ENCODE measurements at places on chromosomes 4 and X.

DNA sequence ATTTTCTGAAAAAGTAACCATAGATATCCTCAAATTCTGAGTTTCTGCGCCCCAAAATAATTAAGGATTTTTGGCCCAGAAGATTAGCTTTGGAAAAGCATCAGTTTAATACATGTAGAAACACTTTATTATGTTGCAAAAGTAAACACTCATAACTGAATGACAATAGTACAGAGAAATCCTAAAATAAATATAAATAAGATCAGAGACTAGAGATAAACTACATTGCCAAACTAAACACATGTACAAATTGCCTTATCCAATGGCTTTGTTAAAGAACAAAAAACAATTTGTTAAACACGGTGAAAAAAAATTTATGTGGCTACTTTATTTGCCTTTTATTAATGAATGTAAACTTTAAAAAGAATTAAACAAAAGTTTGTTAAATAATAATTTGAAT is 17.5 kb downstream of the SPOCK3 start:
- no peak for DNase-seq

DNA sequence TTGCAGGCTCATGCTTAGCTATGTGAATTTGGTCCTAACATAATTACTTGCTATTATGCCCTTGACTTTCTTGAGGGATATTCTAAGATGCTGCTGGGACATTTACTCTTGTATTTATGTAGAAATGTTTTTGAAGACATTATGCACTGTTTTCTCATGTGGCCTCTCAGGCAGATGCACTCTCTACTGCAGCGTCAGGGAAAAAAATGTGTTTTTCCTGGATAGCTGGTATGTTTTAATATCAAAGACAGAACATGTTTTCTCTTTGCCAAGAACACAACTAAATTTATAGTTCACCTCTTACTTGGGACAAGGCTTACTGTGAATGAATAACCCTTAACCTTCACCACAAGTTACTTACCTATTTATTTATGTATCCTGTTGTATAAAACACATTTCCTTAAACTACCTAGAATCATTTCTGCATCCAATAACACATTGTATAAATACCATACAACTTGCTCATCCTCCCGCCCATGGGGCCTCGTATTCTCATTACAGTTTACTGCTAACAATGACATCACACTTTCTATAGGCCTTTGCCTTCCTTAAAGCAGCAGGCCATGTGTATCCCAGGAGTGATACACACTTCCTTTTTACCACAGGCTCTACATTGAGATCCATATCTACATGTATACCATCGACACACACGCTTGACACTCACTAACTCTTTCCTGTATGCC is 178.7 kb downstream of the SLIT2 start:
- DNase-seq: no peak

DNA sequence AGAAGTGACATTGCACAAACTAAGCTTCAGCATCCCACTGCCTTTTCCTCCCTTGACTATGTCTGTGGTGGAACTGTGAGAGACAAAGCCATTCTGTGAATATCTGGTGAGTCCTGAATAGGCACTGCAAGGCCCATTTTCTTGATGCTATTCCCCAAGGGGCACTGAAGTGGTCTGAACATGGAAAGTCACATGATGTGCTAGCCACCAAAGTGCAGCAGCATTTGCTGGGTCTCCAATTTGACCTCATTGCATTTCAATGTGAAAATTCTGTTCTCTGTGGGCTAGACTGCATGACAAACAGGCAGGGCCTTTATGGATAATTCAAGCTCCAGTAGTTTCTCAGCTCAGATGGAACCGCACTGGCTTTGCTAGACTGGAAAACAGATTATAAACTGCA is 627.4 kb upstream of the BOD1L1 start:
- no peak for DNase-seq

- DNase-seq: no peak
These were observed 6.6 kb downstream of the EVC start for GRCh38 chr4:5717449-5718158.

DNA sequence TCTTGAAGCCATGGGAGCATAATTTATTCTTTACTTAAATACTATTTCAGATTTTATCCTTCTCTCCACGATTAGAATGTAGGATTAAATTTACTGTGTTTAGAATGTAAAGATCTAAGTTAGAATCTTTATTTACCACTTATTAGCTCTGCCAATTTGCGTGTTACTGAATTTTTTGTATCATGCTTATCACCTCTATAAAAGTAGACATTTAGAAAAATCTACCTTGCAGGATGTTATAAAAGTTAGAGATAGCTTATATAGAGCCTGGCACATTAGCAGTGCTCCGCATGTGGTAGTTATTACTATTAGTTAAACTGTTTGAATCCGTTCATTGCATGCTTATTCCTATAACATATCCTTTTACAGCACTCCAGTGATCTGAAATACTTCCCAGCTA is 97.9 kb downstream of the BANK1 start:
- DNase-seq: no peak

DNA sequence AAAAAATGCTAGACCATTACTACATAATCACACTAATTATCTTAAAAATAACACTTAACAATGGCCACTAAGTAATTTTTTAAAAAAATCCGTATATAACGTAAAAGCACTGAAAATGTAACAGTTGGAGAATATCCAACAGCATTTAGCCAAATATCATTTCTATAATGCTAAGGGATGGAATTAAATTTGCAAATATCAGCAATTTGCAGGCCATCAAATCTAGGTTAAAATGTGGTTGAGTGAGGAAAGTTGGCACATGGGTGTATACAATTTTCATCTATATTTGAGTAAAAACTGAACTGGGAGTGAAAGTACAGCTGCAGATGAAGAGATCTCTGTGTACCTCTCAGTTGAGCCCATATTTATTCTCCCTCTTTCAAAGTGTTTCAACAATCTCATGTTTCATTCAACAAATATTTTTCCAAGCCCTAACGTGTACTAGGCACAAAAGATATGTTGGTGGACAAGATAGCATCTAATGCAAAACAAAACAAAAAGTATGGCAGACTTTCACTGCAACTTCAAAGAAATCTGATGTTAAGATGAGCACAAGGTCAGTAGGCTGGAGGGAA is 63.0 kb downstream of the MBNL3 start:
- no peak for DNase-seq

- no peak for DNase-seq
These were observed 44.2 kb downstream of the MAML3 start for GRCh38 chr4:140109737-140110136.

GRCh38 chr4:88522702-88523324 is 763 bp downstream of the PYURF start:
- peak; percentile 56 for DNase-seq

DNA sequence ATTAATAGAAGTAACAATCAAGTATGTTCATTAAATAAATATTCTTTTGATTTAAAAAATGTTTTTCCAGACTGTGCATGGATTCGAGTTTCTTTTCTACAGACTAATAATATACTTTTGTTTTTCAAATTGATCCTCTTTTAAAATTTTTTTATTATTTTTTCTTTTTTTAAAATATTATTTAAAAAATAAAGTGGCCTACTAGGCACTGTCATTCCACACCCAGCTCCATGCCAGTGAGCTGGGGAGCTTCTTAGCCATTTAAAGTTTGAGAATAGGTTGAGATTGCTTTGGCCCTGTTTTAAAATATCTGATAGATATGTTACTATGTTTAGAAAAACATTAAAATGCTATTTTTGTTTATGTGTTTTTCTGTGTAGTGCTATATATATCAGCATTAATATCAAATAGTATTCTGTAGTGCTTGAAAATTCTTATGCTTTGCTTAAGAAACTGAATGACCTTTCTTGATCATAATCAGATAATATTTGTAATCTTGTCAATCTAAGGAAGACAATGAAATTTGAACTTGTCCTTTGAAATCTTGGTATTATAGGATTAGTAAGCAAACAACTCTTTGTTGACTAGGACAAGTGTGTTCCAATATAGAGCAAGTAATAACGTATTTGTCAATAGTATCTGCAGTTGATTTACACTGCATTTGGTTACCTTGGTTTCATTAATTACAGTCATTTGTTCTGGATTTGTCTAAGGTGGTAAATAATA is 12.6 kb downstream of the PCDH10 start:
- DNase-seq: no peak

- peak; percentile 79 for DNase-seq
These were observed 30.5 kb upstream of the COL25A1 start for GRCh38 chr4:109332926-109333464.

DNA sequence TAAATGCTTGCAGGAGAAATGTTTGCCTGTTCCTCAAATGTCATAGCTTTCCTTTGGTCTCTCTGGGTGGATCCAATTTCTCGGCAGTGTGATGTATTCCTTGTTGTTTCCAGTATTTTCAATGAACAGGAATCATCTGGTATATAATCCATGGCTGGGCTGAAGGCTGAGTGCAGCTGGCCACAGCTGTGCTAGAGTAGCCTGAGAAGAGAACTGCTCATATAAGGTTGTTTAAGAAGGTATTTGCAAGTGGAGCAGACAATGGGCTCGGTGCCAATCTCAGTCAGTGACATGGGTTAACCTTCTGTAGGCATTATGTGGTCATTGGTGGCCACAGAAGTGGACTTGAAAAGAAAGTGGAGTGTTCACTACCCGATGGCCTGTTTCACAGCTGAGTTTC is 390.3 kb downstream of the SPRY1 start:
- no peak for DNase-seq

- no peak for DNase-seq
These were observed 461.2 kb upstream of the PCDH7 start for GRCh38 chr4:30258949-30259348.

GRCh38 chr4:13963601-13964000 is 336.1 kb upstream of the BOD1L1 start:
- no peak for DNase-seq

- DNase-seq: no peak
These were observed 598 bp downstream of the MAOB start for GRCh38 chrX:43881410-43882293.

DNA sequence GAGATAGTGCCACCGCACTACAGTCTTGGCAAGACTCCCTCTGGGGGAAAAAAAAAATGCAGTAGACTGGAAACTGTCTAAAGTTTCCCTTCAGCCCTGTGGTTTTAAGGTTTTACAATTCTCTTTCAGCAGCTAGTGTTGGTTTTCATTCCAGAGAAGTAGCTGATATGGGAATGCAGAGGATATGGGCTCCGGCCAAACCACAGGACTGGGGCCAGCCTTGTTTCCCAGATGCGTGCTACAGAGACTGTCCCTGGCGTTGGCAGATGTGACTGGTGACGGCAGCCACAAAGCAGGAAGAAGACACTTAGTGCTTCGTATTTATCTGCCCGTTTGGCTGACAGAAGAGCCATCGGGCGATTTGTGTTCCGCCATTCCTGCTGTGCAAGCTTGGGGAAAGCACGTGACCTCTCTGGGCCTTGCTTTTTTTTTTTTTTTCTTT is 43.2 kb downstream of the ZBTB49 start:
- DNase-seq: no peak

GRCh38 chrX:39601231-39602177 is 496.3 kb downstream of the BCOR start:
- no peak for DNase-seq

DNA sequence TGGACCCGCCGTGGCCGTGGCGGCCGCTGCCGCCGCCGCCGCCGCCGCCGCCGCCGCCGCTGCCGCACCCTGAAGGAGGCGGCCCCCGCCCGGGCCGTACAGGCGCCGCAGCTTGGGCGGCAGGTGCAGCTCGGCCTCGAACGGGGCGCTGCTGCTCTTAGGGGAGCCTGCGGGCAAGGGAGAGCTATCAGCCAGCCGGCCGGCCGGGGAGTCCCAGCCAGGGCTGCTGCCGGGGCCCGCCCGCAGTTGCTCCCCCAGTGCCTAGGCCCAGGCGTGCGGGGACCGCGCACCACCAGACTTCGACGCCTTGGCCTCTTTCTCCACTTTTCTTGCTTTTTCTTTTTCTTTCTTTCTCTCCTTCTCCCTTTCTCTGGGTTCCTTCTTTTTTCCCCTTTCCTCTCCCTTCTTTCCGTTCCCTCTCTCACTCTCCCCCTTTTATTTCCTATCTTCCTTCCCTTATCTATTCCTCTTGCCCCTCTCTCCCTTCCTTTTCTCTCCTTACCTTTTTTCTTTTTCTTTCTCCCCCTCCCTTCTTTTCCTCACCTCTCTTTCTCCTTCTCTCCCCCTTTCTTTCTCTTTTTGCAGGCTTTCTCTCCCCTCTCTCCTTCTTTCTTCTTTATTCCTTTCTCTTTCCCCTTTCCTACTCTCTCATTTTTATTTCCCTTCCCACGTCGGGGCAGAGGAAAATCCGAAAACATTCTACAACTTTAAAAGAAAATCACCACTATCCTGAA is 2.0 kb downstream of the ARX start:
- peak; percentile 62 for DNase-seq

DNA sequence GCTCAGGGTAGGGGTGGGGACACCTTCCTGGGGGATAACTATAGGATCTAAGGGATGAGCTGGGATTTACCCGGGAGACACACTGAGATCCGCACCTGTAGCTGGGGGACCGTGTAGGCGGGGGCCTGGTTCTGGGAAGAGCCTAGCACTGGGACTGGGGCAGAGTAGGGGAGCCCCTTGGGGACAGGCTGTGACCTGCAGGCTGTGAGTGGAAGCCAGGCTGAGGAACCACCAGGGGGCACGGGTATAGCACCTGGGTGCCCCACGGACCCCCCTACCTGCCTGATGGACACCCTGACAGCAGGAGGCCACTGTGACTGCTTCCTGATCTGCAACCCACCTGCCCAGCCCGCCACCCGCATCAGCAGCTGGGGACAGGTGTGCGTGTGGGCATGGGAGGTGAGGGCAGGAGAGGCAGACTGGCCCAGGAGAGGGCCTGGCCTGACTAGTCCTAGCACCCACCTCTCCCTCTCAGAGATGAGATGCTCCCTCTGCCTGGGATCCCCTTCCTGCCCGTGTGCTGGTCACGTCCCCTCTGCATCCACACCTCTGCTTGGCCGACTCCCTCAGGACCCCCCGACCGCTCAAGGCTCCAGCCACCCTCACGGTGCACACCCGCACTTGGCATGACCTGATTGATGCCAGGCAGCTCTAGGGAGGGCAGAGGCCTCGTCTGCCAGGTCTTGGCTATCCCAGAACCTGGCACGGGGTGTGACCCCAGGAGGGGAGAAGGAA is 94.2 kb upstream of the NKX1-1 start:
- DNase-seq: peak; percentile 43

DNA sequence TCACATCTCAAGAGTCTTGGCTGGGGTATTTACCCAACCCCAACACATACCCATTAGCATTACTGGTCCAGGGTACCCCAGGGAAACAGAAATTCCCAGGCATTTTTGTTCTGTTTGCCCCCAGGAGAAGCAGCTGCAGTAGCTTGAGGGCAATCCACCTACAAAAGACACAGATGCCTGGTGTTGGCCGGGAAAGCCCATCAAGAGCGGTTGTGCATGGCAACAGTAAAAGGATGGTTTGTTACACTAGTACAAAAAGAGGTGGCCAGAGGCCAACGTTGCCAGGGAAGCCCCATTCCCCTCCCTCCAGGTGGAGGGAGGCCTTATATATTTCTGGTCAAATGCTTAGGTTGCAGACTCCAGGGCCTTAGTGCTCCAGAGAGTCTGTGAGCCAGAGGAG is 637.8 kb downstream of the BCOR start:
- DNase-seq: no peak
